CD4-positive, alpha-beta memory T cell (primary cell): ENCODE measurements at places on chromosomes 3 and 15.

- no peak for DNase-seq
These were observed 157.9 kb downstream of the XXYLT1 start for GRCh38 chr3:195113048-195113447.

DNA sequence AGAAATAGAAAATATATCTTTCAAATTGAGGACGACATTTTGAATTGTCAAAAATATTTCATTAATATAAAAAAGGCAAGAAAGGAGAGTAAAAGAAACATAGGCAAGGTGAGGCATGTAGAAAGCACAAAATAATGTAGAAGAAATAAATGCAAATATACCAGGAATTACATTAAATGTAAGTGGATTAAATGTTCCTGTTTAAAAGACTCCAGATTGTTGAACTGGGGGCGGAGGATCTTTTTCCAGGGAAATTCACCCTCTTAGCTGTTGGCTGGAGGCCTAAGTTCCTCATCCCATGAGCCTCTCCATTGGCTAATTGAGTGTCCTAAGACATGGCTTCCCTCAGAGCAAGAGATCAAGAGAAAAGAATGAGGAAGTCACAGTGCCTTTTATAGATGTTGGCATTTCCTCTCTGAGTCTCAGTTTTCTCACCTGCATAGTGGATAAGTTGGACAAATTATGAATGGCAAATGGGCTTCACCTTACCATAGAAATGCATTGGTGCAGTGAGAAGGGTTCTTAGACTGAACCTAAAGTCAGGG is 147.4 kb upstream of the SMAD3 start:
- DNase-seq, result no peak

DNA sequence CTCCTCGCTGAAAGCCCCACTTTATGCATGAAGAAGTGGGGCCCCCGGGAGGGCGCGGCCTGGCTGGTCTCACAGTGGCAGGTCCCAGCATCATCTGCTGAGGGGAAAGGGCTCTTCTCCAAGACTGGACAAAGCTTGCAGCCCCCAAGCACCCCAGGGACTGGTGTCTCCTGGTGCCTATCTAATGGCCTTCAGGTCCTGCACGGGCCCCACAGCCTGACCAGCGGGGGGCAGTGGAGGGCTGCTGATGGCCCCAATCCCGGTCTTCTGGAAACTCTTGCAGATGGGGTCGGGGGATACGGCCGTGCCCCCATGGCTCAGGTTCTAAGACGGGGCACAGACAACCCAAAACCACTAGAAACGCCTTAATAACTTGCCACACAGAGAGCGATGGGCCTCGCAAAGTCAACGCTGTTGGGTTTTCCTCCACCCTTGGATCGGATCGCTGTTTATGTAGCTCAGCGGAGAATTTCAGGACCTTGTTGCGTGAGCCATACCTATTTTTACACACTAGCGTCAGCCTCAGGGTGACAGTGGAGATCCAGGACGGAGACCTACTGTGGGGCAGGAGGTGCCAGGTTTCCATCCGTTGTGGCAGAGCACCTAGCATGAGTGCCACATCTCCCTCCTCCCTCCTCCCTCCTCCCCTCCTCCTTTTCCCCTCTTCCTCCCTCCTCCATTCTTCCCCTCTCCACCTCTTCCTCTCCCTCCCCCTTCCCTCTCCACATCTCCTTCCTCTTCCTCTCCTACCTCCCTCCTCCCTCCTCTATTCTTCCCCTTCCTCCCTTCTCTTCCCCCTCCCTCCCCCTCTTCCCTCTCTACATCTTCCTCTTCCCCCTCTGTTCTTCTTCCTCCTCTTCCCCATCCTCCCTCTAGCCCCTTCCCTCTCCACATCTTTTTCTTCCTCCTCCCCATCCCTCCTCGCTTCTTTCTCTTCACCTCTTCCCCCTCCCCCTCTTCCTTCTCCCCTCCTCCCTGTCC is 79.3 kb upstream of the ALDH1L1 start:
- DNase-seq, result no peak

DNA sequence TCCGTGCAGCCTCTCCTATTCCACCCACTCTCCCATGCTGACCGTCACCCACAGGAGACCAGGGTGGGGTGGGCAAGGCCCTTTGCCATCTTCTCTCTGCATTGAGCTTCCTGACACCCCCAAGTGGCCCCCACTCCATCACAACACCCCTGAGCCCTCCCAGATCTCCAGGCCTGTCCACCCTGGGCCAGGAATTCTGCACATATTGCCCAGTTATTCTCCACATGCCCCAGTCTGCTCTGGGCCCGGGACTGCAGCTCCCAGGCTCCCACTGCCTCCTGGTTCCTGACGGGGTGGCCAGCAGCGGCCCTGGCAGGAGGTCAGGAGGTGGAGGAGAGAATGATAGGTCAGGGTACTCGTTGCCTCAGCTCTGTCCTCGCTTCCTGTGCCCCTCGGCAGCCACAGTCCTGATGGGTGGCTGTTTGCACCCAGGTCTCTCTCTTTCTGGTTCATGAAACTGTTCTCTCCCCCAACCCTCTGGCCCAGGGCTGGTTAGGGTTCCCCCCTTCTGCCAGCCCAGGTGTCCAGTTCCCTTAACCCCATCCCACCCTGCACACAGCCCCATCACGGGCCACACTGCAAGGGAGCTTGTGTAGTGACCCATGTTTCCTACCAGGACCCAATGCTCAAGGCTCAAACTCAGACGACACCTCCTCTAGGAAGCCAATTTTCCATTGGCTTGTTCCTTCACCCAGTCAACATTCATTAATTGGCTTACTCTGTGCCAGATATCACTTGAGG is 47.3 kb downstream of the IQSEC1 start:
- no peak for DNase-seq

GRCh38 chr3:24229468-24230221 is 265.0 kb downstream of the THRB start:
- DNase-seq, result no peak

GRCh38 chr3:184166671-184167070 is 8.0 kb upstream of the AP2M1 start:
- no peak for DNase-seq

GRCh38 chr15:70853973-70854665 is at the start of gene LARP6:
Gene LARP6 (minus strand): TSS chr15:70854157. CDS start chr15:70854088, 69 bp downstream.
- no peak for DNase-seq

- no peak for DNase-seq
These were observed 36.2 kb upstream of the TLE3 start for GRCh38 chr15:70133781-70134421.

DNA sequence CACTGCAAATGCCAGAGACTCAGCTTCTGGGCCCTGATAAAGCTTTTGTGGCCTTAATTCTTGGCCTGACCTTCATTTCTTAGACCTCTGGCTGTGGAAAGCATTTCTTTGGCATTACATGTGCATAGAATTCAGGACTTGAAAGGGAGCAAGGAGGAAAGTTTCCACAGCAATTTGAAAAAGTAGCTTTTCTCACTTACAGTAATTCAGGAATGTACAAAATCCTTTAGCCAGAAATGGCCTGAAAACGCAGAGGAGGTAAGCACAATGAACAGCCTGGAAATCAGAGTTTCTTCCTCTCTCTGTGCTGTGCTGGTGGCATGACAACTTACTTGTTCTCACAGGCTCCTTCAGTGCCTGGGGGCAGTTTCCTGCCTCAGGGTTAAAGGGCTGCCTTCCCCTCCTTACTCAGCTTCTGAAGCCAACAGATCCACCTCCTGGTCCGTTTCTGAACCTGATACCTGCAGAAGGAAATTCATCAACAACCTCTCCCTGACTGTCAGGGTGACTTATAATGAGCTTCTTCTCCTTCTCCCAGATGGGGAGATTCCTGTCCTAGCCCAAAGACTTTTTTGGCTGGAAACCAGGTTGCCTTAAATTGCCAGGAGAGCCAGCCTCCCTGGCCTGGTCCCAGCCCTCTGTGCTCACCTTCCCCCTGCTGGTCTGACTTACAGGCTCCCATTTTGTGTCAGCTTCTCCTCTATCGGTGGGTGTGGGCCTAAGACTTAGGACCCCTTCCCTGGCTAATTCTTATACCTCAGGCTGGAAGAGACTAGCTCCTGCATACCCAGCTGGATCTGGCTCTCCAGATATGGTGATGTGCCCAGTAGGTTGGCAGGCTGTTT is 102.3 kb downstream of the MYRIP start:
- DNase-seq, result no peak

- DNase-seq, result no peak
These were observed 542 bp downstream of the PLOD2 start for GRCh38 chr3:146160321-146160963.

DNA sequence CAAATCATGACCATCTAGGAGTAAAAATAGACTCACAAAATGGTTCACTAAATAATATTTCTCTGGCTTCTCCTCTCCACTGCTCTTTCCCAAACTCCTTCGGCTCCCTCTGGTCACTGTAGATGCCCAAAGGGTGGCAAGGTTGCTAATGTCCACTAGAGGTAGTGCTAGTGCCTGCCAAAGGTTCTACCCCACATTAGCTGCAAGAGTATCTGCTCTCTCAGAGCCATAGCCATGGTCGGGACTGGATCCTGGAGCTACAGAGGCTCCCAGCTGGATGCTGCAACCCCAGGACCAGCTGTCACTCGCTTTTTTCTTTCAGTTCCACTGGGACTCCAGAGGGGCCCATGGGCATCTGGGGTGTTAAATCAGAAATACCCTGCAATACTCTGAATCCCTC is 8.5 kb downstream of the HTR3D start:
- DNase-seq, result no peak

DNA sequence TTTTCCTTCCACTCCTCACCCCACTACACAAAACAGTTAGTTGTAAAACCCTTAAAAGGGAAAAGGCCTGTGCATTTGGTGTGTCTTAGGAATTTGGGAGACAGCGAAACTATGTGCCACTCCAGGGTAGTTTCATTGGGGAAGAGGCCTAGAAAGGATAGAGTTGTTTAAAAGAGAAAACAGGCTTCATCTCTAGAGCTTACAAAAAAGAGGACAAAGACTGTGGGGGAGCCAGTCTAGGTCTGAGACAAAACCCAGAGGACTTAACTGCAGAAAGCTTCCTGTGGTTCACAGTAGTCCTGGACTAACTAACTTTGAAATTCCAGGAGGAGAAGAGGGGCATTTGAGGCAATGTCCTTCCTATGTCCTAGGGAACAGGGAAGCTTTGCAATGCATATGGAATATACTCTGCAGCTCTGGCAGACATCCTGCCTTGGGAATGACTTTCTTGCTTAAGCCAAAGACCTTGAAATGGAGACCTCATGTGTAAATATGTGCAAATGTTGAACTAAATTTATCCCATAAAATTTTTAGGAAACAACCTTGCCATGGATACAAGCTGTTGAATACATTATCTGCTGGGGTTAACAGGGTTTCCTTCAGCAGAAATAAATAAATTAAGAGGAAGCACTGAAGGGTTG is 159.4 kb downstream of the LSAMP start:
- DNase-seq, result no peak

DNA sequence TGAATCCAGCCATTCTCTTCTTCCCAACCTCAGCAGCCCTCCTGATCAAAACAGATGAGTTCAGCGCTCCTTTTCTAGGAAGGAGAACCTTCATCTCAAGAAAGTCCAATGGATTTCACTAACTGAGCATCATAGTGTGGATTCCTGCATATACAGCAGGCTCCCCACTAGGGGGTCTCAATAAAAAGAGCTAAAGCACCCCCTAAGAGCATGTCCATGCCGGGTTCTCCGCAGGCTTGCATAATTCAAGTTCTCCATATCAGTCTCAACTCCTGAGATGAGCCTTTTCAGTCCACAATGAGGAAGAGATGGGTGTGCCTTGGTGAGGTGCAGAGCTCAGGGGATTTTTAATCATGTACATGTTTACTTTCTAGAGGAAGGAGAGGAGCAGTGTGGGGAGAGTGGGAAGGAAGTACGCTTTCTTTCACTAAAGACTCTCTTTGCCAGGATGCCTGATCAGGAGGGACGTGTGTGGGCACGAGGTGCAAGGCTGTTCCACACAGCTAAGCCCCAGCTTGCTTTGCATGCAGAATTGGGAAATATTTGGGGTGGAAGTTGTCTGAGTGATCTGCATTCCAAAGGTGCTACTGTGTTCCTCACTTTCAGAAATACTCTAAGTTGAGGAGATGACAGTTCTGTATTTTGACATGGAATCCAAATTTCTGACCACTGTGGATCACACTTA is 563.5 kb downstream of the OCA2 start:
- DNase-seq, result no peak

GRCh38 chr15:96914081-96914480 is 583.6 kb downstream of the NR2F2 start:
- no peak for DNase-seq

DNA sequence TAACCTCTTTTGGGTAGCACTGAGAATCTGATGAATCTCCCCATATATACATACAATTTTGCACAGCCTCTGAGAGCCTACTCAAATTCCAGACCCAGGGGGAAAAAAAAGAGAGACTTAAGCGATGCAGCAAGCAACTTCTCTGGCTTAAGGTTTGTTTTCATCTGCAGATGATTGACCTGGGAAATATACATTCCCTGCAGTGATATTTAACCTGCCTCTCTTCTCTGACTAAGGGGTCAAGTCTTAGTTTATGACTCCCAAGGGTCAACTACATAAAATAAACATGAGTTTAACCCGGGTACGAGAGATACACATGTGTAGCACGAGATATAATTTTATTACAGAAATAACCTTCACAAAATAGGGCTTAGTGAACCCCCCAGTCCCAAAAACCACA is 737.8 kb downstream of the TUSC7 start:
- DNase-seq, result no peak

DNA sequence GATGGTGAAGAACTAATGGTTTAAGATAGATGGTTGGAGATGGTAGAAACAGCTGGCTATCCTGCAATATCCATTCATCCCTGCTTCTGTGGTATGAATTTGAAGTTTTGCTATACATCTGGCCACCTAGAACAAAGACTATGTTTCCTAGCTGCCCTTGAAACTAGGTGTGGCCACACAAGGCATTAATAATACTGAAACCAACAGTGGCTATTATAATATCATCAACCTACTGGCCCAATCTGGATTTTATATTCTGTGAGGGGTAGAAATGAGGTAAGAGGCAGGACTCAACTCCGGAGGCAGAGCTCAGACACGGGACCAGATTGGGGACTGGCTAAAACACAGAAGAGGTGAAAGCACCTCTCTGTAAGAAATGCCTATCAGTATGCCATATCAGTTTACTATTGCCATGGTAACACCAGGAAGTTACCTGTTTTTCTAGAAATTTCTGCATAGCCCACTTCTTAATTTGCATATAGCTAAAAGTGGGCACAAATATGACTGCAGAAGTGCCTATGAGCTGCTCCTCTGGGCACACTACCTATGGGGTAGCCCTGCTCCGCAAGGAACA is 8.4 kb downstream of the IFT80 start:
- no peak for DNase-seq

- DNase-seq, result no peak
These were observed 29.8 kb upstream of the LPP start for GRCh38 chr3:188124184-188124583.

- DNase-seq, result peak; percentile 34
These were observed 211.9 kb downstream of the SV2B start for GRCh38 chr15:91311986-91312385.

GRCh38 chr15:34616613-34617012 is 33.2 kb upstream of the GOLGA8B start:
- DNase-seq, result no peak

DNA sequence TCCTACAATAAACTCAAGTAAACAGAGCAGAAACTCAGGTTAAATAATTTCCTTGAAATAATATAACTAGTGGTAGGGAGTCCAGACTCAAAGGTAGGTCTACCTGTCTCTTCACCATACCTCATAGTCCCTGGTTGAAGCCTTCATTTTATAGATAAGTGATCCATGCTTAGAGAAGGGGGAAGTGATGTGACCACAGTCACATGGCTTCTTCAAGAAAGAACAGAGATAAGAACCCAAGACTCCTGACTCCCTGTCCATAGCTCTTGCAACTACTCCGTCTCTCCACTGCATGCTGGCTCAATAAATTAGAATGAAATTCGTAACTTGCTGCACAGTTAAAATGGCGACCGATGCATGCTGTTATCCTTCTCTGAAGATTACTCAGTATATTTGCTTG is 11.0 kb upstream of the C15orf61 start:
- no peak for DNase-seq
